ENCODE measurements at places on chromosomes 7 and 10.

GRCh38 chr10:3961082-3961481 is 176.1 kb upstream of the KLF6 start:
- no peak for DNase-seq

DNA sequence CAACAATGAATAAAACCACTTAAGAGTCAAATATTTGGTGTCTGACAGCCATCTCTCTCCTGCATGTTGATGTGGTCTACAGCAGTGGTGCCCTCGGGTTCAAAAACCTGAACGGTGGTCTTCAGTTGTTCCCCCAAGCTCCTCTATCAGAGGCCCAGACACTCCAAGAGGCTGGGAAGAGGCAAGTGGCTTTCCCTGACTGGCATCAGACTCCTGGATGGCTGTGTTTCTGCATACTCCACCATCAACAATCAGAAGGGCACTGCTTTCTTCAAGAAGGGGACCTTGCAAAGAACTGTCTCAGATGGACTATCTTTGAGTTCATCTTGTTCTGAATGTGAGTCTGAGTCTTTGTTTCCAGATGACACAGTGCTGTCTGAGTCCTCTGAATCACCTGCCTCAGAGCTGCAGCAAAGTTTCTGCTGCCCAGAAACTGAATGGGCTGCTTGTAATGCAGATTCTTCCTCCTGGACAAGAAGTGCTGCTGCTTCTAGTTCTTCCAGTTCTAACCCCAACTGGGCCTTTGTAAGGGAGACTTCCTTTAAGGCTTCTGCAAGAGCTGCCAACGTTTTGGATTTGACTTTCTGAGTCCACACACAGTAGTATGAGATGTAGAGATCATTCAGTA is 5.9 kb upstream of the SGMS1 start:
- no peak for DNase-seq

GRCh38 chr10:93437086-93437945 is 44.8 kb downstream of the MYOF start:
- DNase-seq, result peak; percentile 81

DNA sequence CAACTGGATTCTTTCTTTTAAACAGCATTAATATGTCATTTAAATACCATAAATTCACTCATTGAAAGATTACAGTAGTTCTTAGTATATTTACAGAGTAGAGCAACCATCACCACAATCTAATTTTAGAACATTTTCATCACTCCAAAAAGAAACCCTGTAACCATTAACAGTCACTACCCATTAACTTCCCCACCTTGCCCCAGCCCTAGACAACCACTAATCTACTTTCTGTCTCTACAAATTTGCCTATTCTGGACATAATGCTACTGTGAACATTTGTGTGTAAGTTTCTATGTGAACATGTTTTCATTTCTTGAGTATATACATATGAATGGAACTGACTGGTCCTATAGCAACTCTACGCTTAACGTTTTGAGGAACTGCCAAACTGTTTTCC is 42.4 kb downstream of the P4HA1 start:
- DNase-seq, result no peak

DNA sequence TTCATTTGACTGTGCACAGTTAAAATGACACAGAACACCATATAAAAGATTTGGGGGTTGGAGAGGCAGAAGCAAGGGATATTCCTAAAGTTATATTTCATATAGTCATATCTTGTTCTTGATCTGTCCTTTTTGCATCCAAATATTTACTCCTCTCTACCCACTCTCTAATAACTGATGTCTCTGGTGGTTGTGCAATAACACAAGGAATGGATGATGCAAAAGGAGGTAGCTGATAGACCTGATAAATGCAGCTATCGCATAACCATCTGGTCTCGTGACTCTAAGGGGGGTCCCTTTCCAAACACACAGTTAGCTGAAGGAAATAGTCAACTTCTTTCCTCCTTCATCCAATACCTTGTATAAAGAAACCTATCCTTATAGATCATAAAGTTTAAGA is 123.1 kb downstream of the POLR1F start:
- DNase-seq, result no peak

- peak; percentile 89 for DNase-seq
These were observed 595 bp upstream of the SUN1 start for GRCh38 chr7:831596-832166.

DNA sequence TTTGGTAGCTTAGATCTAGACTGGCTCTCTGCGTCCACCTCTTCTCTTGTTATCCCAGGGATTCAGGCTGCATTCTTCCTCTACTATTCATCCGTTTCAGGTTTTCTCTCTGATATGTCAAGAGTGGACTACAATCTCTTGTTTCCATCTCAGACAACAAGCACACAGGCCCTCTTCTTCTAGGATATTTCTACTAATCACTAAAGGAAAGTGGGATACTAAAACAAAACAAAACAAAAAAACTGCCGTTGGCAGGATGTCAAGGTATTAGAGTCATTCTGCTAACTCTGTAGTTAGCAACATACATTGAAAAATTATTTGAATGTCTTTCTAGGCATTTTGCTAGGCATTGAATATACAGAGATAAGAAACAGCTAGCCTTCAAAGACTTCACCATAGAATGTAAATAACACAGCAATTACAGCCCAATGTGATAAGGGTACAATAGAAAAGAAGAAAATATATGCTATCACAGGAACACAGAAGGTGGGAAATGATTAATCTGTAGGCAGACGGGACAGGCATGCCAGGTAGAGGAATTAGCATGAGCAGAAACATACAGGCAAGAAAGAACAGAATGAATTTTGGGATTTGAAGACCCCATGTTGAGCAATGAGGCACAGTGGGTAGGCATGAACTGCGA is 210.5 kb downstream of the CSTF2T start:
- no peak for DNase-seq

DNA sequence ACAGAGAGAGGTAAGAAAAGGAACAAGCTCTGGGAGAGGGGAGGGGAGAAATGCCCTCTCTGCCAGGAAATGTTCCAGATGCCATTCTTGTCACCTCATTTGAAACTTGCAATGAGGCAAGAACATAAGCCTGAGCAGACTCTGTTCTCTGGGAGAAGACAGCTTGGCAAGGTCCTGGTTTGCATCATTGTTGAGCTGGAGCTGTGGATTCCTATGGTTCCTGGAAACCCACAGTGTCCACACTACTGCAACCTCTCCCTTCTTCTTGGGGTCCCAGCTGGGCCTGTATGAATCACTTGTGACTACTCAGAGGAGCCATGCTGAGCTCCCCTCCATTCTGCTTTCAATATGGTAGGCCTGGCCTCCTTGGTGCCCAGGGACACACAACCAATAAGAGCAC is 60.8 kb upstream of the HECTD2 start:
- no peak for DNase-seq

DNA sequence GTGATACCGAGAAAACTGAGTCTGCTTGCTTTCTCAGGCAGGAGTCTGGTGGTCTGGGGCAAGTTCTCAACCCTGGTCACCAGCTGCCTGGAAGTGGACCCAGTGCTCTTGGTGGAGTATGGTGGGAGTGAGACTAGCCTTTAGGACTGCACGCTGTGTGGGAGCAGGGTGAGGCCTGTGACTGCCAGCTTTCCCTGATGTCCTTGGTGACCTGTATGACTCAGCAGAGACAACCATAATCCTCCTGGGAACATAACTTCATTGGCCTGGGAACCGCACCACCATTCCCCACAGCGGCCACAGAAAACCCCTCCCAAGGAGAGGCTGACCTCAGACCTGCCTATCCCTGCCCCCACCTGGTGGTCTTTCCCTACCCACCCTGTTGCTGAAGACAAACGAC is 139.5 kb upstream of the CHRM2 start:
- no peak for DNase-seq

DNA sequence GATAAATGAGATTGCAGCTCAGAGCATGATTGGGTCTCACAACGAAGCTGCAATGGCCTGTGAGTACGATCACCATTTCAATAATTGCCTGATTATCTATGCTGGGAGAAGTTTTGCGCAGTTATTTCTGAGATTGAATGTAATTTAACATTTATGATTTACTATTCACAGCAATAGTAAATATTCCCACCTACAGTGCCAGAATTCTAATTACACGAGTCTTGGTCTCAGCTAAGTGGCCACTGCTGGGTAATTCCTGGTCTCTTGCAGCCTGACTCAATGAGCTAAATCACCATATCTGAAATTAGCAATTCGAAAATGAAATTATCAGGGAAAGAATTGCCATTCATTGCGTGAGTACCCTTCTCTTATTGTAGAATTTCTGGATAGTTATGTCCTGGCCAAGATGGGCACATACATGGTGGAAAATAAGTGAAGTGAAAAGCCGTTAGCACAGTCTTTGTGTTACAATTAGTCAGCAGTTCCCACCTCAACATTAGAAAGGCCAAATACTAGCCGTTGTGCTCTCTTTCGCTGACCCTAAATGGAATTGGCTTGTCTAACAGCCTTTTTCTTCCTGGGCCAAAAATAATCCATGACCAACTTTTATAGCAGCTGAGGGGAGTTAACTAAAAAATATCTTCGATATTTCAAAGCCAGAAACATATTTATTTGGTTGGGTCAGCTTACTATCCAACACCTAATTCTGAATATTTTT is 681.0 kb upstream of the C7orf33 start:
- DNase-seq, result no peak

DNA sequence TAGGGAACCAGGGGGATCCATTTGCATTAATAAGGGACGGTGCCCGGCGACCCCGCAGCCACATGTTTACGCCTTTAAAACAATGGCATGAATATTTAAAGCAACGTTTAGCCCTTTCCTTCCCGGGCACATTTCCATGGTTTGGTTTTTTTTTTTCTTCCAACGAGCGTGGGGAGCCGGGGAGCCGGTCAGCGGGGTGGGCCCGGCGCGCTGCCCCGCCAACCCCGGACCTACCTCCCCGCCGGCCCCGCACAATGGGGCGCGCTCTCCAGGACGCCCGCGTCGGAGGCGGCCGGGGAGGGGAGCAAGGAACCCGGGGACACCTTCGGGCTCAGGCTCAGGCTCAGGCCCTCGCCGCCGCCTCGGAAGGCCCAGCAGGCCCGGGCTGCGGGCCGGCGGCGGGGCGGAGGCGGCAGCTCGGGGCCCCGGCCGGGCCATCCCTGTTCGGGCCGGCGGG is 1.0 kb downstream of the SEPHS1 start:
- no peak for DNase-seq

DNA sequence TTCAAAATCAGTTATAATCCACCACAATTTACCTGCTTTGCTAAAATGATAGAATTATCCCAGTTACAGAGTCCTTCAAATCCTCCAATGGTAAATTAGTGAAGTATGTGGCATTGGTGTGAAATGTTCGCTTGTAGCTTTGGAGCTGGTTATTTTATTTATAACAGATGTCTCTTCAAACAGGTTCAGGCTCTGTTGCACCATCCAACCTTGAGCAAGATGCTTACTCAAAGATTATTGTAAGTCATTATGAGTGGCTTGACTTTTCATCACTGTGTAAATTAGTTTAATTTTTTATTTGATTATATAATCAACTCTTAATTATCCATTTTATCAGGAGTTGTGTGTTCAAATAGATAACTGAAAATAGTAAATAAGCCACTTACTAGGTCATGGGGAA is 99.4 kb downstream of the BTRC start:
- DNase-seq, result no peak

DNA sequence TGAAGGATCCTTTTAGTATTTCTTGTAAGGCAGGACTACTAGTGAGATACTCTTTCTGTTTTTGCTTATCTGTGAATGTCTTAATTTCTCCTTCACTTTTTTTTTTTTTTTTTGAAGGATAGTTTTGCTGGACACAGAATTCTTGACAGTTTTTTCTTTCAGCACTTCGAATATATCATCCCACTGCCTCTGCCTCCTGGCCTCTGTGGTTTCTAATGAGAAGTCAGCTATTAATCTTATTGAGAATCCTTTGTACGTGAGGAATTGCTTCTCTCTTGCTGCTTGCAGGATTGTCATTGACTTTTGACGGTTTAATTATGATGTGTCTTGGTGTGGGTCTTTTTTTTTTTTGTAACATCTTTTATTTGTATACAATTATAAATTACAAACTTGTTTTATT is 12.6 kb upstream of the WAC start:
- no peak for DNase-seq
